Hematopoietic multipotent progenitor cell treated with erythropoietin and hydrocortisone succinate and interleukin-3 and kit ligand, for 8 days (in vitro differentiated cells): ENCODE measurements at places on chromosomes 5 and 9.

DNA sequence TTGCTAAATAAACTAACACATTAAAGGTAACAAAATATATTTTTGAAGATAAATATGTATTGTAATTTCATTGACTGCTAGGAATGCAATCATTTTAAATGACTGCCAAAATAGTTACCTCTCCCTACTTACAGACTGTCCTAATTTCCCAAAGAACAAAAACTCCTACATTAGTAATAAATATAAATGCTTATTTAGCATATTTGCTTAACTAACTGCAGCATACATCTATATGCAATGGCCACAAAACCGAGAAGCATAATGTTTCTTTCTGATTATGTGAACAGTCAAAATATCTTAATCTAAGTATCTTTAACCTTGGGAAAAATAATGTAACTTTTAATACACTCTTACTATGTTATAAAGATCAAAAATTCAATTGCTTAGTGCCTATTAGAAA lies 431.7 kb downstream of the HCN1 start:
- no peak for DNase-seq

DNA sequence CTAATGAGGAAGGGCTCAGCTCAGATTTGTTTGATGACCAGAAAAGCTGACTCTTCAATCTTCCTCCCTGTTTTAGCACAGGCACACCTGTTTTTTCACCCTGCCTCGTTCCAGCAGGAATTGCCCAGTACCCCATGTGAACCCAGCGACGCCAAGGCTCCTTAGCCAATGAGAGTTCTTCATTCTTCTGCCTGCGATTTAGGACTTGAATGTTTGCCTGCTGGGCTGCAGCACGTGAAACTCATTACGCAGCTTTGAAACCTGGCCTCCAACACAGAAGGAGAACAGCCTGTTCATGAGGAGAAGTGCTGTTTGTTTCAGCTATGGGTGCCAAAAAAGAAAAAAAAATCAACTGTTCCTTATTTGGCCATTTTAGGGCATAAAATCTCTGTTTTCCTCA lies 315.5 kb downstream of the TRPM3 start:
- DNase-seq, result no peak

- no peak for DNase-seq
Observed at GRCh38 chr5:174529925-174530681, 194.3 kb upstream of the MSX2 start.

- DNase-seq, result no peak
Observed at GRCh38 chr9:126234681-126235335, 91.8 kb upstream of the MVB12B start.

- DNase-seq, result no peak
Observed at GRCh38 chr9:14183001-14183400, 130.9 kb downstream of the NFIB start.

- no peak for DNase-seq
Observed at GRCh38 chr9:83434254-83434653, 103.9 kb downstream of the FRMD3 start.

DNA sequence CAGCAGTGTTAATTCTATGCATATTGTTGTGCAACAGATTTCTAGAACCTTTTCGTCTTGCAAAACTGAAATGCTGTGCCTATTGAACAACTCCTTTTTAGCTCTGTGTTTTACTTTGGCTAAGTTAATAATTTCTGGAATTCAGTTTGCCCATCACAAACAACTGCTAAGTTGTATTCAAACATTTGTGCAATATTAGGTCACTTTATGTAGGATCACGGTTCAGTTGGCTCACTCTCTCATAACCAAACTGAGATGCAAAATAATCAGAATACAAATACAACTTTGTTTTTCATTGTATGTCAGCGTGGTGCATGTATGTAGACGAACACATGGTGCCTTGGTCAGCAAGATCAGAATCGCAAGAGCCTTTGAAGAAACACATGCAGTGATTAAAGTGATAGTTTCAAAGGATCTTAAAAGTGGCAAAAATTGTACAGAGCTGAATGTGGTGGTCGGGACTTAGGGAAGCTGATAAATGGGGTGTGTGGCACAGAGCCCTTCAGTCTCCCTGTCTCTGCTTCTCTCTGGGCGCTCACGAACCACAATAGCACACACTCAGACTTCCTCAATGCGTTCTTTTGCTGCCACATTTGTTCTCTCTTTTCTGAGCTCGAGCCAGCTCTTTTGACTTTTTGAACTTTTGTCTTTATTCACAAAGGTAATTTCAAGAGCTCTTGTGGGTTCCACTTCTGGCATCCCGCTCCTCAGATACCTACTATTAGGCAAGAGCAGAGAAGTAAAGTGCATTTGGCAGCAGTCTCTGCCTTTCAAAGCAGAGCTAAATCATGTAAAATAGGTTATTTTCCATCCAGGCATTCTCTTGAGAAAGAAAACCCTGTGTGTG lies 112.4 kb upstream of the CTSL start:
- no peak for DNase-seq

- DNase-seq, result no peak
Observed at GRCh38 chr9:81673310-81673709, 16.0 kb downstream of the TLE1 start.

DNA sequence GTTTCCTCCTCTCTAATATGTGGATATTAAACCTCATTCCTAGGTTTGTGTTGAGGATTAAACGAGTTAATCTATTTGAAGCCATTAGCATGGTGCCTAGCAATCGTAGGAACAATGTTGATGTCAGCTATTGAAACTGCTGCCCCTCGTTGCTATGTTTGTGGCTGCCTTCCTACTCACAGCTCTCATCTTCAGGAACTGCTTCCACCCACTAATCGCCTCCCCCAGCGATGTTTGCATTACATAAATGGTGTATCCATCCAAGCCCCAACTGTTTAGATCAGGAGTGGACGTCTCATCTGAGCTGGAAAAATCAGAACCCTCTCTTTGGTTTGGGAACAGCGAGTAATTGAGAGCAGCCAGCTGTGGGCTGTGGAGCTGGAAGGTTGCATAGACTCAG lies 416.6 kb downstream of the ARHGEF28 start:
- no peak for DNase-seq

DNA sequence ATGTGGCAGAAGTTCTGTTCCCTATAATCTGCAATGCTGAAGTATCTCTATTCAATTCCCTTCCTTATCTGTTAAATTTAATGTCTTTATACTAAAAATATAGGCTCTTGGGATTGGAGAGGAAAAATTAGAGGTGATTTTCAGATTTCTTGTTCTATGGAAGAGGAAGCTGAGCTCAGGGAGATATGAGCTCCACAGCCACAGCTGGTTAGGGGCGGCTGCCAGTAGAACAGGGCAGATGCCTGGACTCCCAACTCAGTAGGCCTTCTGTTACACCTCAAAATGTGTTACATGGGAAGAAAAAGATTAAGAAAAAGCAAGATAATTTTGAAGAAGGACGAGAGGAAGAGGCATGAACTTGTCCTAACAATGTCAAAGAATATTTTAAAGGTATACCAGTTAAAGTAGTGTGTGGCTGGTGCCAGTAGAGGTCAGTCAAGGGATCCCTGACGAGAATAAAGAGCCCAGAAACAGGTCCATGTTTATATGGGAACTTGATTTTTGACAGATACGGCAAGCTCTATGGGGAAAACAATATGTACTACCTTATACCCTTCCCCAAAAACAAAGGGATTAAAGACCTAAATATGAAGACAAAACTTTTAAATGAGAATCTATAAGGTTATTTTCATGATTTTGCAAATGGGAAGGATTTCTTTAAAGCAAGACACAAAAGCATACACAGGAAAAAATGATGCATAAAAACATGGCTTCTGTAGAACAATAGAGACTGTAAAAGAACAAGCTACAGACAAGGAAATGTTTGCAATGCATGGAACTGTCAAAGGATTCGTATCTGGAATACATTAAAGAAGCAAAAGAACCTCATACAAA lies 28.7 kb downstream of the DNAJC21 start:
- DNase-seq, result peak; percentile 44

GRCh38 chr9:124660341-124660801 lies 110.7 kb downstream of the NR6A1 start:
- peak; percentile 68 for DNase-seq

GRCh38 chr5:68245319-68245718 lies 29.8 kb downstream of the PIK3R1 start:
- no peak for DNase-seq

GRCh38 chr9:20070336-20070735 lies 281.5 kb upstream of the SLC24A2 start:
- DNase-seq, result no peak

GRCh38 chr5:140131967-140132409 lies 6.3 kb downstream of the IGIP start:
- no peak for DNase-seq

GRCh38 chr9:36837431-36838405 lies 196.3 kb downstream of the PAX5 start:
- DNase-seq, result no peak

GRCh38 chr5:95759634-95760033 lies 28.5 kb downstream of the RHOBTB3 start:
- no peak for DNase-seq

GRCh38 chr9:120368799-120369198 lies 211.2 kb downstream of the CDK5RAP2 start:
- DNase-seq, result no peak

GRCh38 chr5:38603691-38604090 lies 47.2 kb upstream of the LIFR start:
- no peak for DNase-seq

DNA sequence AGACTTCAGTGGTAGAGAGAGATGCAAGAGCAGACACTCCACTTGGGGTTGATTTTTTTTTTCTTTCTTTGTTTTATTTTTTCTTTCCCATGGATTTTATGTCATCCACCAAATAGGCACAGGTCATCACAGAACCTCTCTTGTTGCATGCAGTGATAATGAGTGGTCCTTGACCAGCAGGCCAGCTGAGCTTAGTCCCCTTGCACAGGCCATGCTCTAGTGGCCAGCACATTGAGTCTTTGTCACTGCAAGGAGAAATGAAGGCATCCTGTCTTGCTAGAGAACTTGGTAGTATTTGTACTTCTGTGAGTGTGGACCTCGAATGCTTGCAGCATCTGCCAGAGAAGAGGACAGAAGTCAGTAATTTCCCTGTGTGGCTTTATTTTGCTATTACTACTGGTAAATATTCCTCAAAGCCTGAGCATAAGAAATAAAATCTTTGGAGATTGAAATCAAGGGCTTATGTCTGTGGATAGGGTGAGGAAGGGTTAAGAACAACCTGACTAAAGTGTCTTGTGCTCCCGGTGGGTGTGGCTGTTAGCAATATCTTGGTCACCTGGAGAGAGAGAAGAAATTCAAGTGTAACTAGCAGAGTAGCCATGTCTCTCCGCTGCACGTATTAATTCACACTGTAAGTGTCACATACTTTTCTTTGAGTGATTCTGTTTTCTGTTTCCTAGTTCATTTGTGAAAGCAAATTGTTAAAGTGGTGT lies 45.3 kb upstream of the NCS1 start:
- no peak for DNase-seq

GRCh38 chr9:85001925-85002324 lies 332.4 kb downstream of the NTRK2 start:
- DNase-seq, result no peak

GRCh38 chr5:88388476-88389337 lies 120.1 kb upstream of the TMEM161B start:
- DNase-seq, result no peak

GRCh38 chr5:174618589-174618988 lies 105.8 kb upstream of the MSX2 start:
- DNase-seq, result no peak

DNA sequence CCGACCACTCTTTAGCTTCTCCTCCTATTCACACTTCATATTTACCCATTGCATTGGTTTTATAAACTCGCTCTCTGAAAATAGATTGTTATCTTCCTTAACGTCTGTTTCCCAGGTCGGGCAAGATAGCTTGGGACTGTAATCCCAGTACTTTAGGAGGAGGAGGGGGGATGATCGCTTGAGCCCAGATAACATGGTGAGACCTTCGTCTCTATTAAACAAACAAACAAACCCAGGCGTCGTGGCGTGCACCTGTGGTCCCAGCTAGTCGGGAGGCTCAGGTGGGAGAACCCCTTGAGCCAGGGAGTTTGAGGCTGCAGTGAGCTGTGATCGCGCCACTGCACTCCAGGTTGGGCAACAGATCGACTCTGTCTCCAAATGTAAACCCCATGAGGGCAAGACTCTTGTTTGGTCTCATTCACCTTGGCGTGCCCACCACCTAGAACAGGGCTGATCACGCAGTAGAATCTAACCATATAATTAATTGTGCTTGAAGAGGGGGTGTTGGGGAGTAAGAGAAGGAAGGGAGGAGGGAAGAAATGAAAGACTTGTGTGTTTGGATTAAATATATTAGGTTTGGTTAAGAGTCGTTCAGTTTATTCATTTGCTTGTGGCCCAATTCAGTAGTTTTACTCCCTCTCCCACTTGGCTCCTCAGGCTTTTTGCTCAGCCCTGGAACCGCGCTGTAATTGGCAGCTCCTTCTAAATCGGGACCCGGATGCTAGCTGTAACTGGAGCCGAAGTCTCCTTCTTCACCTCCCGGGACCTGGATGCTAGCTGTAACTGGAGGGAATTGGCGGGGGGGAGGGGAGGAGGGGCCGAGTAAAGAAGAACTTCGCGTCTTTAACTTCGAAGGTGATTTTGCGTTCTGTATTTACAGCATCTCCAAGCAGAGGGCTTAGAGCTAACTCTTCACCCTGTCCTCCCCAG lies 24.9 kb downstream of the CDKN2A start:
- no peak for DNase-seq

DNA sequence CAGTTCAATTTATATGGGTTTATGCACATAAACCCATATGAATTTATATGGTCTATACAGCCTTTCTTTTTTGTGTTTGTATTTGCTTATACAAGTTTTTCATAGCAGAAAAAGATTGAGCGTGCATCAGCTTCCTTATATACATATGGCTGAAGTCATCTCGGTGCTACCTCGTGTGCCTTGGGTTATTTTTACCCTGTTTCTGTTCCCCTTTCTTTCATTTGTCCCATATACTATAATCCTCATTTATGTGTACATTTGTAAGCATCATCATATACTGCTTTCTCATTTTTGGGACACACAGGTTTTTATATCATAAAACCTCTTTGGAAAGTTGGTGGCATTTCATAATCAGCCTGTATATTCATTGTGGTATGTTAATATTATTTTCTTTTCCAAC lies 107.8 kb upstream of the ADAMTSL1 start:
- DNase-seq, result no peak

DNA sequence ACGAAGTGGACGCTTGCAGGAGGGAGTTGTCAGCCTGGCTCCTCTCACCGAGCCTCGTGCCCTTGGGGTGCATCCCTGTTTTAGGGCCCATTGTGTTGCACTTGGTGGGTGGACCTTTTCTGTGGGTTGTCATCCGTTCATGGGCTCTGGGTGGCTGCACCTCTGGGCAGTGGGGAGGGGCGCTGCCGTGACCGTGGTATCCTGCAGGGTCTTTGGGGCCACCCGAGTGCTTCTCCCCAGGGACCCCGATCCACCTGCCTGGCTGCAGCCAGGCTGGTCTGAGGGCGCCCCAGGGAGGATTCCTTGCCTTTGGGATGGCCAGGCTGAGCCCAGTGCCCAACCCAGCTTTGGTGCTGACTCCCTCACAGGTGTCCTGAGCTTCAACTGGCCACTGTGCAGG lies 41.0 kb upstream of the UBAC1 start:
- no peak for DNase-seq
